ENCODE measurements at places on chromosomes 12 and 14. TPM values are rescaled to one million over a fixed set of nuclear protein-coding genes. Genes with fewer than 3 reads are reported as not detected.
A peak's percentile ranks its signal among the peaks of the same experiment; 100 is the strongest.

DNA sequence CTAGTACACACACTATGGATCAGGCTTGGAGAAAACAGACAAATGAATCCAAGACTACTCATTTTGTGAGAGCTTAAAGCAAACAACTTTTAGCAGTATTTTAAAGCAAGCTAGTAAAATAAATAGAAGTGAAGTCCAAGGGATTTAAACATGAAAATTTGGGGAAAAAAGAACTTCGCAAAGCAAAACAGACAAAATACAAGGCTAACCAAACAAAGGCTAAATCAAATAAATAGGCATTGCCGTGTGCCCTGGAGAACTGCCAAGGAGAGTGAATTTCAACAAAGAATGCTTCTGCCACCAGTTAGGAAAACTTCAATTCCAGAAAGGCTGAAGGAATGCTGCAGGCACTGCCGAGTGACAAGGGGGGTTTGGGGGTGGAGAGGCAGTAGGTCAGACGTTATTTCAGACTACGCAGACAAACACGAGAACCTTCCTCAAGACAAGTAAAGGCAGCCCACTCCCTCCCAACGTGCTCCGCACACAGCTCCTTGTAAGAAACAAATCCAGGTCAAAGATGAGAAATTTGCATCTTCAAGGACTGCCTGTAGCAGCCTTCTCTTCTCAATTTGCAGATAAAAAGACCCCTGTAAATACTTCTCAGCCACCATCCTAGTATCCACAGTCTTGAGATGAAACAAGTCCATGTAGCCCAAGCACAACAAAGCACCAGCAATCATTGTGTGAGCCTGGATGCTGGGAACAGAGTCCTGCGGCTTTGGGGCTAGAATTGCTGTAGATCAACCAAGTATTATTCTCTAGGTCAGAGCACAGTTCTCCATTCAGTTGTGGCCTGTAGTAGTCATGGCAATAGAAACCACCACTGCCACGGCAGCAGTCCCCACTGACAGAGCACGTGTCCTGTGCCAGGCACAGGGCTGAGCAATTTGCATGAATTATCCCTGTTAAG, 43.3 kb downstream of the EFCAB11 start:
- no peaks in the 10 kb centered on the region for H3K27me3 ChIP-seq
- no peak overlapping the region for H3K27ac ChIP-seq
- H3K4me1 ChIP-seq: peaks cover 23% of the 10 kb centered on the region
- no peaks in the 10 kb centered on the region for H3K36me3 ChIP-seq

GRCh38 chr12:34327671-34328070, 305.4 kb downstream of the ALG10 start:
- H3K27ac ChIP-seq: no peak overlapping the region
- no peak for DNase-seq
- H3K27me3 ChIP-seq: no peaks in the 10 kb centered on the region
- no peak overlapping the region for H3K4me3 ChIP-seq
- no peaks in the 10 kb centered on the region for H3K36me3 ChIP-seq

- peak overlapping the region; percentile 8 for H3K27ac ChIP-seq
- peak; percentile 81 for DNase-seq
- no peaks in the 10 kb centered on the region for H3K36me3 ChIP-seq
- peak overlapping the region; percentile 5 for H3K4me3 ChIP-seq
- peaks cover 17% of the 10 kb centered on the region for H3K4me1 ChIP-seq
- no peaks in the 10 kb centered on the region for H3K27me3 ChIP-seq
These were observed 2.0 kb upstream of the CCDC63 start for GRCh38 chr12:110844551-110845338.

GRCh38 chr12:31325524-31325875, 450 bp downstream of the SINHCAF start:
- DNase-seq: peak; percentile 22
- H3K36me3 ChIP-seq: no peaks in the 10 kb centered on the region
- no peaks in the 10 kb centered on the region for H3K27me3 ChIP-seq
- peaks cover 29% of the 10 kb centered on the region for H3K4me1 ChIP-seq

GRCh38 chr12:643475-644302, 19.6 kb downstream of the NINJ2 start:
- no peak overlapping the region for H3K27ac ChIP-seq
- no peaks in the 10 kb centered on the region for H3K36me3 ChIP-seq
- no peak overlapping the region for H3K4me3 ChIP-seq
- peaks cover 9% of the 10 kb centered on the region for H3K4me1 ChIP-seq
- DNase-seq: no peak

- H3K4me1 ChIP-seq: no peaks in the 10 kb centered on the region
- no peak overlapping the region for H3K4me3 ChIP-seq
- H3K27me3 ChIP-seq: no peaks in the 10 kb centered on the region
- H3K27ac ChIP-seq: no peak overlapping the region
- no peak for DNase-seq
- H3K36me3 ChIP-seq: no peaks in the 10 kb centered on the region
These were observed 196.9 kb downstream of the CPNE8 start for GRCh38 chr12:38708466-38708865.

DNA sequence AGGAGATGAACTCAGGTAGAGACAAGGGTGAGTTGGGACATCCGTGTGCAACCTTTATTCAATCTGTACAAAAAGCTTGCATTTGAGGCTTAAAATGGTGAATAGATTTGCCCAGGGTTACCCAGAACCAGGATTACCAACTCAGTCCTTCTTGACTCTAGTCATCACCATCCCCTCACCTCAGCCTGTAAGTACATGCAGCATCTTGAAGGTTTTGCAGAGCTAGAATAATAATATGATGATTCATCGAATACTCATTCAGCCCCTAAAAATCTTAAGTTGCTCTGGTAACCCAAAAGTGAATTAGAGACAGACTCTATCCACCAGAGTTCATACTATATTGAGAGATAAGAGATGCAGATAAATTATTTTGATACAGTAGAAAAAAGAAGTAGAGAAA, 90.3 kb downstream of the NKX2-1 start:
- no peak for DNase-seq
- H3K4me3 ChIP-seq: no peak overlapping the region
- H3K27me3 ChIP-seq: peaks cover 16% of the 10 kb centered on the region
- H3K27ac ChIP-seq: no peak overlapping the region
- H3K4me1 ChIP-seq: no peaks in the 10 kb centered on the region

DNA sequence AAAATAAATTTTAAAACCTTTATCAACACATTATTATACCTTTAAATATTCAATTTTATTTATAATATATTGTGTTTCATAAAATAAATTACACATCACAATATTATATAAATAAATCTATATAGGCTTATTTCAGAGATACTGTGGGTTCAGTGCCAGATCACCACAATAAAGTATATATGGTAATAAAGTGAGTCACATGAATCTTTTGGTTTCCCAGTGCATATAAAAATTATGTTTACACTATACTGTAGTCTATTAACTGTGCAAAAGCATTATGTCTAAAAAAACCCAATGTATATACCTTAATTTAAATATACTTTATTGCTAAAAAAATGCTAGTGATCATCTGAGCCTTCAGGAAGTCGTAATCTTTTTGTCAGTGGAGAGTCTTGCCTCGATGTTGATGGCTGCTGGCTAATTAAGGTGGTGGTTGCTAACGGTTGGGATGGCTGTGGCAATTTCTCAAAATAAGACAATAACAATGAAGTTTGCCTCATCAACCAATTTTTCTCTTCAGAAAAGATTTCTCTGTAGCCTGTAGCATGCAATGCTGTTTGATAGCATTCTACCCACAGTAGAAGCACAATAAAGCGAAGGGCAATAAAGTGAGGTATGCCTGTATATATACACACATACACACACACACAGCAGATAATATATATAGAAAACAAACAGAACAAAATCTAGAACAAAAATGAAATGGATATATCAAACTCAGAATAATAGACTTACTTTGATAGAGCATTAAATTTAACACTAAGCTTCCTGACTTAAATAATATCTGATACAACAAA, 32.4 kb downstream of the CCDC59 start:
- H3K4me3 ChIP-seq: no peak overlapping the region
- H3K36me3 ChIP-seq: no peaks in the 10 kb centered on the region
- no peak overlapping the region for H3K27ac ChIP-seq
- no peaks in the 10 kb centered on the region for H3K27me3 ChIP-seq

DNA sequence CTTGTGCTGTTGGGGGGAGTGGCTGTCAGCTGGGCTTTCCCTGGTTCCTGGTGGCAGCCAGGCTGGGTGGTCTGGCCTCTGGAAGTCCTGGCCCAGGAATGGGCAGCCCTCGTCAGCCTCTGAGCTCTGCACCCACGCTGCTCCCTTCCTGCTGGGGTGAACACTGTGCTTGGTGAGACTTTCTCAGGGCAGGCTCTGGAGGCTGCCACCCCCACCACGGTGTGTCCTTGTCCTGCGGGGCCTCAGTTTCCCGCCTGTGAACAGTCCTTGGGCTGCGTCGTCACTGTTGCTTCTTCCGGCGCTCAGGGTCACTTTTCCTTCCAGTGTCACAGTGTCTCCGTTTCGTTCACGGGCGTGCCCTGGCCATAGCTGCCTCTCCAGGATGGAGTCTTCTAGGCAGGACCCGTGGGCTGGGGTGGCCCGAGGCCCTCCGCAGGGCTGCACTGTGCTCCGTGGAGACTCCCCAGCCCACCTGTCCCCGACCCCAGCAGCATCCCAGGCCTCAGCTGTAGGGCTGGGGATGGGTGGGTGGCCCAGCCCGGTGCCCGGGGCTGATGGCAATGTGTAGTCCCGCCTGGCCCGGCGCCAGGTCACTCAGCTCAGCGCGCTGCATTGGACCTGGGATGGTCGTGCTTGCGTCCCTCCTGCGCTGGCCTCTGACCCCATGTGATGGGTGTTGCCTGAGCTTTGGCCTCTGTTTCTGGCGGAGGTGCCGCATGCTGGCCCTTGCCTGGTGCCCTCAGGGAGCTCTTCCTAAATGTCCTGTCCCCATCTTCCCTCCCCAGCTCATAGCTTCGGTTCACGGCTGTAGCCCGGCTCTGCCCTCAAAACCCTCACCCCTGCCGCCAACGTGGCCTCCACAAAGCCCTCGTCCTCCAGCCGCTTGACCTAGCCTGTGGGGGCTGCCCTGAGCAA, 6.8 kb downstream of the KIF26A start:
- H3K27ac ChIP-seq: no peak overlapping the region
- H3K36me3 ChIP-seq: no peaks in the 10 kb centered on the region
- no peak for DNase-seq
- no peak overlapping the region for H3K4me3 ChIP-seq
- peaks cover 18% of the 10 kb centered on the region for H3K4me1 ChIP-seq

GRCh38 chr12:645563-646071, 17.6 kb downstream of the NINJ2 start:
- no peak overlapping the region for H3K4me3 ChIP-seq
- no peak overlapping the region for H3K27ac ChIP-seq
- H3K27me3 ChIP-seq: no peaks in the 10 kb centered on the region
- DNase-seq: no peak
- no peaks in the 10 kb centered on the region for H3K36me3 ChIP-seq

DNA sequence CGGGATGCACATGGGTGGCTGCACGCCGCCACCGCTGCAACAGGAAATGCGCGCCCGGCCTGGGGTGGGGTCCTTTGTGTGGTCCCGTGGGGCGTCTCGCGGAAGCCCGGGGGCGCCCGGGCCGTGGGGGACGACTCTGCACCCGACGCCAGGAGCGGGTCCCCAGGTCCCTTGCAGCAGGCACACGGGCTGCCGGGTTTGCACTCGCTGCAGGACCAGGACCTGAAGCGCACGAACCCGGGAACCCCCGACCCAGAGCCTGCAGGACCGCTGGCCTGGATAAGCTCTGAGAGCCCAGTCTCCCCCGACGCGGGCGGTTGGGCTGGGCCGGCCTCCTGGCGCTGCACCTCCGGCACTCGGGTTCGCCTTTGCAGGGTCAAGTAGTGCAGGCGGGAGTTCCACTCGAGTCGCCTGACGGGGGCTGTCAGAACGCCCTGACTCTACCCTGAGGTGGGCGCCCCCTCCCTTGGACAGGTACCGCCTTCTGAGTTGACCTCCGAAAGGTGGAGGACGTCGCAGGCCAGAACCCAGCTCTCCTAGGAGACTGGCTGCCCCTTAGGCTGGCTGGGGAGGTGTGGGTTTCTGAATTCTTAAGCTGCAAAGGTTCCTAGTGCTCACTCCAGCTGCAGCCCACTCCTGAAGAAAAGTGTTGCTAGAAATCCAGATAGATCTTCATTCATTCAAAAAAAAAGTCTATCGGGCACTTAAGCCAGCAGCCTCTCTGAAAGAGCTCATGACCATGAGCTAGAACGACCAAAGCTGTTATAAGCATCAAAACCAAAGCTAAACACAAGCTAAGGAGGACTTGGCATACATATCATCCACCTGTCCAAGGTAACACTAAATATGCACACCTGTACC, 68.0 kb downstream of the RNF34 start:
- no peak overlapping the region for H3K27ac ChIP-seq
- H3K36me3 ChIP-seq: no peaks in the 10 kb centered on the region
- no peaks in the 10 kb centered on the region for H3K27me3 ChIP-seq
- DNase-seq: peak; percentile 29
- peaks cover 31% of the 10 kb centered on the region for H3K4me1 ChIP-seq

GRCh38 chr12:124680863-124681778, 113.7 kb upstream of the NCOR2 start:
- H3K36me3 ChIP-seq: no peaks in the 10 kb centered on the region
- no peak for DNase-seq
- H3K27ac ChIP-seq: no peak overlapping the region
- no peaks in the 10 kb centered on the region for H3K27me3 ChIP-seq
- H3K4me1 ChIP-seq: peaks cover 29% of the 10 kb centered on the region

DNA sequence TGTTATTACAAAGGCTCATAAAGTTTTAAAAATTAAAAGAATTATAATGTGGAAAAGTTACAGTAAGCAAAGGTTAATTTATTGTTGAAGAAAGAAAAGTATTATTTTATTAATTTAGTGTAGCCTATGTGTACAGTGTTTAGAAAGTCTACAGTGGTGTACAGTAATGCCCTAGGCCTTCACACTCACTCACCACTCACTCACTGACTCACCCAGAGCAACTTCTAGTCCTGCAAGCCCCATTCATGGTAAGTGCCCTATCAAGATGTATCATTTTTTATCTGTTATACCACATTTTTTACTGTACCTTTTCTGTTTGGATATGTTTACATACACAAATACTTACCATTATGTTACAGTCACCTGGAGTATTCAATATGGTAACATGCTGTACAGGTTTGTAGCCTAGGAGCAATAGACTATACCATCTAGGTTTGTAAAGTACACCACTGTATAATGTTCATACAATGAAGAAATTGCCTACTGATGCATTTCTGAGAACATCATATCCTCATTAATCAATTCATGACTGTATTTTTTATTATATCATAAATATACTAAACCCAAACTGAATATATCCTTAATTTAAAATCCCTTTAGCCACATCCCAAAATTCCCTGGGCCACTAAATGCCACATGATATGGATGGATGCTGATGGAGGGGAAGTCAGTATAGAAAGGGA, 43.6 kb upstream of the NID2 start:
- DNase-seq: no peak
- H3K4me1 ChIP-seq: no peaks in the 10 kb centered on the region
- H3K27ac ChIP-seq: no peak overlapping the region
- H3K27me3 ChIP-seq: no peaks in the 10 kb centered on the region

NPFF gene
- not detected for total RNA-seq

HOXC4 gene
- total RNA-seq: 9.6 TPM

PPFIA2 gene
- total RNA-seq: 1.5 TPM

VWF gene
- not detected for total RNA-seq

TMEM229B gene
- 0.28 TPM for total RNA-seq

CLEC9A gene
- total RNA-seq: not detected

SPTLC2 gene
- total RNA-seq: 19.0 TPM

ACTR10 gene
- total RNA-seq: 54.7 TPM
